Lower lobe of right lung (tissue), 2 donors: ENCODE measurements at places on chromosomes 12 and 14. TPM values are rescaled to one million over a fixed set of nuclear protein-coding genes. Genes with fewer than 3 reads are reported as not detected.

DNA sequence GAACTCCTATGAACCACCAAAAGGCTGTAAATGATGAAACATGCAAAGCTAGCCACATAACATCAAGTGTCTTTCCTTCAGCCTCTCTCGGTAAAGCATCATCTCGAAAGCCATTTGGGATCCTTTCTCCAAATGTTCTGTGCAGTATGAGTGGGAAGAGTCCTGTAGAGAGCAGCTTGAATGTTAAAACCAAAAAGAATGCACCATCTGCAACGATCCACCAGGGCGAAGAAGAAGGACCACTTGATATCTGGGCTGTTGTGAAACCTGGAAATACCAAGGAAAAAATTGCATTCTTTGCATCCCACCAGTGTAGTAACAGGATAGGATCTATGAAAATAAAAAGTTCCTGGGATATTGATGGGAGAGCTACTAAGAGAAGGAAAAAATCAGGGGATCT, 61.2 kb downstream of the ATG14 start:
- DNase-seq = no peak

GRCh38 chr14:73991092-73991491, 28.0 kb downstream of the ENTPD5 start:
- DNase-seq = no peak

DNA sequence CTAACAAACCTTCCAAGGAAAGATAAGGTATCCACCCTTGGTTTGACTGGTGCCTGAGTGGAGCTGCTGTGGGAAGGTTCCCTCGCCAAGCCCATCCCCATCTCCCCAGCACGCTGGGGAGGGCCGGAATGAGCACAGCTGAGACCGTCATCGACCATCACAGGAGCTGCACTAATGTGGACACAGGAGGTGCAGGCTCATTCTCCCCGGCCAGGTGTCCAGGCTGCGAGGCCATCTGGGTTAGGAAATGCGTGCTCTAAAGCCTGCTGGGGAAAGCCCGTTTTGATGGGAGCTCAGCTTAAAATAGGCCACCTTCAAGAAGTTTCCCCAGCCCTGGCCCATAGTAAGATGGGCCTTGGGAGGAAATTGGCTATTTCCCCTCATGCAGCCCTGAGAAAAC, 35.2 kb upstream of the FOXN3 start:
- DNase-seq = no peak

DNA sequence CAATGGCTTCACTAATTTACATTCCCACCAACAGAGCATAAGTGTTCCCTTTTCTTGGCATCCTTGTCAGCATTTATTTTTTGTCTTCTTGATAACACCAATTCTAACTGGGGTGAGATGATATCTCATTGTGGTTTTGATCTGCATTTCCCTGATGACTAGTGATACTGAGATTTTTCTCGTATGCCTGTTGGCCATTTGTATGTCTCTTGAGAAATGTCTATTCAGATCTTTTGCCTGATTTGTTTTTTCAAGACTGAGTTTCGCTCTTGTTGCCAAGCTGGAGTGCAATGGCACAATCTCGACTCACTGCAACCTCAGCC, 4.7 kb upstream of the PLD4 start:
- DNase-seq = no peak

- no peak for DNase-seq
These were observed 203.3 kb upstream of the LRFN5 start for GRCh38 chr14:41403360-41403759.

DNA sequence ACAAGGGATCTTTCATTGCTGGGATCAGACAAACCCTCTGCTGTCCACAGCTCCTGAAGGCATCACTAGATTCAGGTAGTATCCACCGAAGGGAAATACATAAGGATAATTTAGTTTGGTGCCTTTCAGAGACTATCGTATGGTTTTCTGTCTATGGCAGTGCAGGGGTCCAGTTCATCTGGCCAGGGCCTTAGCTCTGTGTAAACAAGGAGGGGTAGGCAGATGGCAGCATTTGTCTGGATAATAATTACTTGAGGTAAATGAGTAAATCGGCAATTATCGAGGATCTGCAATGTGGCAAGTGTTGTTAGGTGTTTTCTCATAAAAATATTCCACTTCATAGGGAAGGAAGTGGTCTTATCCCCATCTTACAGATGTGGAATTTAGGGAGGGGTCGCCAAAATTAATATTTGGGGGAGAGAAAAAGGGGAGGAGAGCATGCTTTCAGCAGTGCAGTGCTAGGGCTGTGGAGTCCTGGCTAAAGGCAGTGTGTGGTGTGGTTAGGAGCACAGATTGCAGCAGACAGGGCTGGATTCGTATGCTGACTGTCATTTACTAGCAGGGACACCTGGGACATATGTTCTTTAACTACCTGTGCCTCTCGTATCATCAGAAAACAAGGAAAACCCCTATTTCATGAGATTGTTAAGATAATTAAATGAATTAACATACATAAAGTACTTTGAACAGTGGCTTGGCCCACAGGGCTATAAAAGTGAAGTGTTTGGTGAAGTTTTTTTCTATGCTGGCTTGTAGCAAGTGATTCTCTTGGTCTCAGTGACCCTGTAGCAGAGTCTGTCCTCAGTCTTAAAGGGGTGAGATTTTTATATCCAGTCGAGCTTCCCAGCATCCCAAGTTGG, 27.1 kb downstream of the RASSF8 start:
- no peak for DNase-seq

DNA sequence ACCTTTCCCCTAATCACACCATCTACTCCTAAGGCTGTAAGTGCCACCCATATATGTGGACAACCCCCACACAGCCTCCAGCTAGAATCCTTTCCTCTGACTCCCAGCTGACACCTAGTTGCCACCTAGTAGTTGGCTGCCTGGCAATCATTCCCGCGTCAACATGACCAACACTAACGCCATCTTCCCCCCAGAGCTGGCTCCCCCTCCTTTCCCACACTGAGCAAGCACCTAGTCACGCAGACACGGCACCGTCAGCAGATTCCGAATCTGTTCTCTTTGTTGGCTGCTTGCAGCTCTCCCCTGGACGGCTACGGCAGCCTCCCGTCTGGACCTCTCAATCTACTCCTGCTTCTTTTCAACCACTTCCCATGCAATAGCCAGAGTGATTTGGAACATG, 27.7 kb downstream of the UBR7 start:
- DNase-seq = no peak

GRCh38 chr14:70917633-70918032, 10.4 kb downstream of the PCNX1 start:
- no peak for DNase-seq

- DNase-seq = no peak
These were observed 5.9 kb downstream of the GPR84 start for GRCh38 chr12:54358191-54358944.

BDKRB1 gene
- total RNA-seq = not detected

ANO4 gene
- 0.74 TPM for total RNA-seq

RIPK3 gene
- 27.9 TPM for total RNA-seq

MUCL1 gene
- not detected for total RNA-seq

SYNDIG1L gene
- 1.6 TPM for total RNA-seq
